ENCODE measurements at places on chromosomes 12 and 14.

DNA sequence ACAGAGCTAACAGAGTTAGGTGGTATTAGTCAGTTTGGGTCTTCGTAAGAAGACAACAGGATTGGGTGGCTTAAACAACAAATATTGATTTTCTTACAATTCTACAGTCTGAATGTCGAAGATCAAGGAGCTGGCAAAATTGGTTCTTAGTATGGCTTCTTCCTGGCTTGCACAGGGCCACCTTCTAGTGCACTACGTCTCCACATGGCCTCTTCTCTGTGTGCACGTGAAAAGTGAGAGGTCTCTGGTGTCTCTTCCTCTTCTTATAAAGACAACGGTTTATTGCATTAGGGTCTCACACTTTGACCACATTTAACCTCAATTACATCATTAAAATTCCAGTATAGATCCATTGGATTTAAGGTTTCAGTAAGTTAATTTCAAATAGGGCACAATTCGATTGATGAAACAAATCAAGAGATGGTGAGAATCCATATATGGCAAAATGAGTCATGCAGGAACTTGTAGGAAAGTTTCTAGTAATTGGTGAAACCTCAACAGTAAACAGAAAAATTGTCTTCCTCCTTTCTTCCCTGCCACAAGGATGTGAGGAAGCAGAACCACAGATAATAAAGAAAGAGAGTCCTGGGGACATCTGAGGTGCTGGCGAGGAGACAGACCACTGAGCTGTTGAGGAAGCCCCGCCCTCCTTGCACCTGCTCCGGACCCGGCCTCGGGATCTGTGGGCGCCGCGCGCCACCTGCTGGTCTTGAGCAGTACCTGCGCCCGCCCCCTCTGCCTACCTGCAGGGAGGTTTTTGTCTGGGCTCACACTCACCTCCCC is 846.7 kb downstream of the TMEM121 start:
- DNase-seq, result peak; percentile 57

GRCh38 chr12:109385339-109386058 is 37.8 kb downstream of the MYO1H start:
- peak; percentile 65 for DNase-seq

GRCh38 chr12:80690090-80690489 is 17.3 kb upstream of the MYF6 start:
- DNase-seq, result no peak

GRCh38 chr14:72517736-72518135 is 376.2 kb downstream of the DPF3 start:
- no peak for DNase-seq

DNA sequence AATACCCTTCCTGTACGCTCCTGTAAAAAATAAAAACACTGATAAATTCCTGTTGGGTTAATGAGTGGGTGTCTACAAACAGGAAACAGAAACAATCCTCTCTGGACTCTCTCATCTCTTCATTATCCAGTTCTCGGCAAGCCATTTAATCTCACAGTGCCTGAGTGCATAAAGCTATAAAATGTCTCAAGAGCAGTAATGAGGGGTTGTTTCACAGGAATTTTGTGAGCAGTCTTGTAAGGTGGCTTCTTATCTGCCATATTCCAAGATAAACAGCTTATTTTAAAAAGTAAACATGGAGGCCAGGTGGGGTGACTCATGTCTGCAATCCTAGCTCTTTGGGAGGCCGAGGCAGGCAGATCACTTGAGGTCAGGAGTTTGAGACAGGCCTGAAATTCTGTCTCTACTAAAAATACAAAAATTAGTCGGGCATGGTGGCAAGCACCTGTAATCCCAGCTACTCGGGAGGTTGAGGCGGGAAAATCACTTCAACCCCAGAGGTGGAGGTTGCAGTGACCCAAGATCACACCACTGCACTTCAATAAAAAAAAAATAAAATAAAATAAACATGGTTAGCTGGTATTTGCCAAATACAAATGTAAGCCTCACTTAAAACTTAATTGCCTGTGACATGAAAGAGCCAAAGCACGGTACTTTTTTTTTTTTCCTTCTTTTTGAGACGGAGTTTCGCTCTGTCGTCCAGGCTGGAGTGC is 54.0 kb downstream of the CLIP1 start:
- no peak for DNase-seq

GRCh38 chr12:31887109-31887811 is 72.0 kb upstream of the RESF1 start:
- DNase-seq, result no peak

Data from RKO (cell line).